ENCODE measurements at places on chromosomes 5 and 9. TPM values are rescaled to one million over a fixed set of nuclear protein-coding genes. Genes with fewer than 3 reads are reported as not detected.

DNA sequence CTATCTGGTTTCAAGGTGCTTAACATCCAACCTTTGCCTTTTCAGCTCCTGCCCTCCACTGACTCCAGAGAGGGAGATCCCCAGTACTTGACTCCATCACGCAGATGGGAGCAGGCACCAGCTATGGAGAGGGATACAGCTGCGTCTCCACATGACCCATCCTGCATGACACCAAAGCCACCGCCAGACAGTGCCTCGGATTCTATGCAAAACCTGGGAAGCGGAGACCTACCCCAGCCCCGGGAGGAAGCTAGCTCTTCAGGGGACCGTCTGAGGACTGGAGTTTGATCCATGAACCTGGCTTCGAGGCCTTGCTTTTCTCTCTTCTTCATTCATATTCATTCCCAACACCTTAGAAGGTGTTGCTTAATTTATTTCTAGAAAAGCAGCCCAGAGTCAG, 24.8 kb downstream of the HRH2 start:
- H3K36me3 ChIP-seq: no peaks in the 10 kb centered on the region
- H3K27me3 ChIP-seq: no peaks in the 10 kb centered on the region
- no peak for DNase-seq
- no peak overlapping the region for H3K4me3 ChIP-seq
- H3K4me1 ChIP-seq: no peaks in the 10 kb centered on the region
- H3K27ac ChIP-seq: no peak overlapping the region

FAM151B gene
- 3.9 TPM for total RNA-seq

DNA sequence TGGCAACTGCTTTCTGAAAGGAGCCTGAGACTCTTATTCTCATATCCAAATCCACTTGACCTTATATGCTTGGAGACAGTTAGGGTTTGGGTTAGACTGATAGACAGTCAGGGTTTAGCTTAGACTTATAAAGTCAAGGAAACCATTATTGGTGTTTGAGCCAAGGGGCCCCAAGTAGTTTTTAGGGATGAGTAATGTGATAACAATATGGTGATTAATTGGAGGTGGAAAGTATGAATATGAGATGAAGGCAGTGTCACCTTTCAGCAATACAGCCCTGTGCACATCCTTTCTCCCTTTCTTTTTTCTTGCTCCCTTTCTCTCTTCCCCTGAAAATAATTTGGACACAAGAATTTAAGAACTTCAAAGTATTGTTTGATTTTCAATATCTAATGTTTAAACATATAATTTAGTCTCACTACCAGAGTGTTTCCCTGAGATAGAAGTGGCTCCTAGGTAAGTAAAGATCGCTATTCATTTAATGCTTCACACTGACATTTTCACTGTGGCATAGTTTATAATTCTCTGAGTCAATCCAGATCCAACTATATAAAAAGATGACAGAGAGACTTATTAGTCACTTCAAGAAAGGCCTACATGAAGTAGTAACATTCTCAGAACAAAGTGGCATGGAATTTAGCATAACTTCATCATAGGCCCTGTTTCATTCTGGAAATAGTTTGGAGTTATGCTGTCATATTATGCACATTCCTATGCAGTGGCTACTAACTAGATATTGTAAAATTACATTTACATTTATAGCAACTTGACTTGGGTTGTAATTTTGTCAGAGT, 200.8 kb downstream of the CHSY3 start:
- H3K4me3 ChIP-seq: no peak overlapping the region
- H3K36me3 ChIP-seq: no peaks in the 10 kb centered on the region
- no peaks in the 10 kb centered on the region for H3K4me1 ChIP-seq
- DNase-seq: no peak
- H3K27ac ChIP-seq: no peak overlapping the region
- no peaks in the 10 kb centered on the region for H3K27me3 ChIP-seq

PCDHB9 gene
- 3.1 TPM for total RNA-seq

DNA sequence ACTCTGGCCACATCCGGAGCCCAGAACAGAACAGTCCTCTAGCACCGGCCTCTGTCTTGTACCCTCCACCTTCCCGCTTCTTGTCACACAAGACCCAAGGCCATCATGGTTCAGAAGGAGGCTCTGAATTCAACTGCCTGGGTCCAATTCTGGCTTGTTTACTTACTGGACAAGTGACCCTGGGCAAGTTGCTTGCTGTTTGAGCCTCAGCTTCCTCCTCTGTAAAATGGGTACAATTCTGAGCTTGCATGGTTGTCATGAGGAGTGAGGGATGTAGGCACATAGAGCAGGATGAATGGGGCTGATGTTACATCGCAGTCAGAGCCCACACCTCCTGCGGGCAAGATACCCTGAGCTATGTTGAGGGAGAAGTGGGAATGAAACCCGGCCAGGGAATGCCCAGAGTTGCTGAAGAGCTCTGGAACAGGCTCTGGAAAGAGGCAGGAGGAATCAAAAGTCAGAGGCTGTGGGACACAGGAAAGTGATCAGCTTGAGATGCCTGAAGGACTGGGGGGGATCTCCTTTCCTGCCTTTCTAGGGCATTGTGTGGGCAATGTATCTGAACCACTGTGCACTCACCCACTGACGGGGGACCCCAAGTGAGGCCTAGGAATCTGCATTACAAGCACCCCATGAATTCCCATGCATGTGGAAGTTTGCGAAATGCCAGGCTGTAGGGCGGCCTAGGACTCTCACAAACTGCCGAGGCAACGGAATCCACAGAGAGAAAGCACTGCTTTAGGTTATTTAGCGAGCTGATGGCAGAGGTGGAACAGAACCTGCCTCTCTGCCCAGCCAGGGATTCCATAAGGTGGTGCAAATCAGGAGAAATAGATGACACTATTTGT, 29.4 kb upstream of the IL17B start:
- H3K4me3 ChIP-seq: no peak overlapping the region
- no peaks in the 10 kb centered on the region for H3K27me3 ChIP-seq
- H3K27ac ChIP-seq: no peak overlapping the region

EPB41L4B gene
- 6.2 TPM for total RNA-seq

GRCh38 chr5:172035049-172035448, 28.6 kb upstream of the FBXW11 start:
- H3K36me3 ChIP-seq: no peaks in the 10 kb centered on the region
- H3K4me3 ChIP-seq: no peak overlapping the region
- H3K27me3 ChIP-seq: no peaks in the 10 kb centered on the region
- no peak for DNase-seq

DNA sequence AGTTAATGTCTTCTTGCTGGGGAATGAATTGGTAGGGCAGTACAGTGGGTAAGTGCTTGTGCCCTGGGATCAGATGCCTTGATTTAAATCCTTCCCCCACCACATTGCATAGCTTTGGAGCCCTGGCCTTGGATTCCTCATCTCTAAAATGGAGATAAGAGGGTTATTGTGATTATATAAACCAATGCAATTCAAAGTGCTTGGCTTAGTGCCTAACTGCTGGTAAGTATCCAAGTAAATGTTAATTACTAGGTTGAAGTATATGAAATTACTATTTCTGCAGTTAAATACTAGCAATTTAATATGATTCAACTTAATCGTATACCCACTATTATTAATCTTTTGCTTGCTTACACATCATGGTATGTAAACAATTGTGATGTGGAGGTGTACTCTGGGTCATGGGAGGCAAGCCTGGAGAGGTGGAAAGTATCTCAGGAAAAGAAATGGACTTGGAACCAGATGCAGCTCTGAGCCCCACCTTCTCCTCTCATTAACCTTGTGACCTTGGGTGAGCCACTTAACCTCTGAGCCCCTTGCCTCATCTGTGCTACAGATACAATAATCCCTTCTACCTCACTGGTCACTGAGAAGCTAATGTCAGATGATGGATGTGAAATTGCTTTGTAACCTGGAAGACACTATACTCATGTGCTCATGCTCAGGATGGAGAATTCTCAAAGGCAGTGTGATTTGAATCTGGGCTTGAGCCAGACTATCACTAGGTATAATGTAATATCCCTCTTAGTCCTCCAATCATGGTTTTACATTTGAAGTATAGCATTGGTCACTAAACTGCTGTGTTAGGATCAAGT, 23.8 kb downstream of the NEUROG1 start:
- H3K27me3 ChIP-seq: peaks cover 100% of the 10 kb centered on the region
- no peak for DNase-seq
- no peak overlapping the region for H3K27ac ChIP-seq
- peaks cover 9% of the 10 kb centered on the region for H3K4me1 ChIP-seq
- H3K36me3 ChIP-seq: no peaks in the 10 kb centered on the region
- H3K4me3 ChIP-seq: no peak overlapping the region

DNA sequence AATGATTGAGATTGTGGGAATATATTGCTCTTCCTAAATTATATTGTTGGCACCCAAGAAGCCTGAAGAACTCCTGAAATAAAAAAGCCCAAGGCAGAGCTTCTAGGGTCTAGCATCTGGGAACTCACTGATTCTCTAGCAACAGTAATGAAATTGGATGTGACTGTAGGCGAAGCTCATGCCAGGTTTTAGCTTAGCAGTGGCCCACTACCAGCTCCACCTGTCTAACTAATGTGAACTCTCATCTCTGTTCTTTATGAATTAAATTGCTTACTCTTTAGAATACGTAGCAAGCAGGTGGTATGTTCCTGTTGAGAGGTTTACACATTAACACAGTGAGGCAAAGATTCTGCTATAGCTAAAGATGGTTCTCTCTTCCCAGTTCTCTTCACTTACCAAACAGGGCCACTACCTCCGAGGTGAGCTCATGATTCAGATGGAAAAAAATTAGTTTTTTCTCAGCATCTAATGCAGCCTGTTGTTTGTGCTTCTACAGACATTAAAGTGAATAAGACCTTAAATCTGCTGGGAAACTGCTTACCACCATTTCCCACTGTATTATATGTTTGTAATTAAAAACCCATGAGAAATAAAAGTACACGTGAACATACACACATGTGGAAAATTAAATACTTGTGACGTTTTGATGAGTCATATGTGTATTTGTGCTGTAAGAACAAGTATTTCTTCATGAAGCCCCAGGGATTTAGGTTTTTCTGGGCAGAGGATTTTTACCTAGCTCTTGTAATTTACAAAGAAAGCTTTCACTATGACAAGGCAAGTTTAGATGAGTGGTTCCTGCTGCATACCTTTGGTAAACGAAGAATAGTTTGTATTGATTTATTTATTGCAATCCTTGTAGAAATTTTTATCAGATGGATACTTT, 360.1 kb downstream of the KDM4C start:
- DNase-seq: no peak
- H3K4me1 ChIP-seq: no peaks in the 10 kb centered on the region
- H3K27ac ChIP-seq: no peak overlapping the region
- no peaks in the 10 kb centered on the region for H3K27me3 ChIP-seq
- H3K36me3 ChIP-seq: no peaks in the 10 kb centered on the region
- H3K4me3 ChIP-seq: no peak overlapping the region

Measured in neural progenitor cell (in vitro differentiated cells).